ENCODE measurements at places on chromosomes 12 and 14.

- DNase-seq = no peak
These were observed 787 bp upstream of the PRMT5 start for GRCh38 chr14:22929961-22930364.

DNA sequence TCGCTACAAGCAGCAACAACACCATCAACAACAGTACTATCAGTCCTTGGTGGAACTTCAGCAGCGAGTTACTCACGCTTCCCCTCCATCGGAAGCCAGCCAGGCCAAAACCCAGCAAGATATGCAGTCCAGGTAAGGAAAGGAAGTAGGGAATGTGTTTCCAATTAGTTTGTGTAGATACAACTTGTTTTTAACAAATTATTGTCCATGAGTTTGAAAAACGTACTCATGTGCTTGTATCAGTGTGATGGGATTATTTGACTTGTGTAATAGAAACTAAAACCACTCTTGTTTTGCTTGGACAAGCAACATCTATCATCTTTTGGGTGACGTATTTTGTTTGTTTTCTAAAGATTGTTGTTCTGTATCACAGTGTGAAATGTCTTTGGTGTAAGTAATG lies 137.9 kb downstream of the NAV3 start:
- DNase-seq = no peak

GRCh38 chr12:5034603-5035002 lies 9.1 kb upstream of the KCNA5 start:
- DNase-seq = no peak

DNA sequence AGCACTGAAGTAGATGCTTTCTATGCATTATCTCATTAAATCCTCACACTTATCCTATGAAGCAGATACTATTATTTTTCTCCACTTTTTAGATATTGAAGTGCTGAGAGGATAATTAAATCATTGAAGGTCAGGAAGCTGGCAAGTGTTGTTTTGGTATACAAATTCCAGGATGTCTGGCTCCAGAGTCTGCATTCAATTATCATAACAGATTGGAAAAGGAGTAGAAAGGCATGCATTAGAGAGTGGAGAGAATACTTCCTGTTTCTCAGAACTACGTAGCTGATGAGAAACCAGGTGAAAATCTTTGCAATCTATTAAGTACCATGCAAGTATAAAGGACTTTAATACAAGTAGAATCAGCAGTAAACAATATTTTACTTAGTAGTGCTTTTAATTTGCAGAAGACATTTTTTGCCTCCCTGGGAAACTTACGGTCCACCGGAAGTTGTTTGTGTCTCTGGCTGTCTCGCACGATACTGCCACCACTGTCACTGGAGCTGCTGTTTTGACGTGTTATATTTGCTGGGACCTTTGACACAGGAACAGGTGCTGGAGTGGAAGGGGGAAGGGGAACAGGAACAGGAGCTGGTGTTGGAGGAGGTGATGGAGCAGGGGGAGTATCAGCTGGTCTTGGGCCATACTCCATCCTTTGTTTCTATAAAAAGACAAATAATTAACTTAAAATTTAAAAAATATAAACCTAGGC lies 158.0 kb downstream of the EPS8 start:
- no peak for DNase-seq

GRCh38 chr12:56751712-56752598 lies at the start of gene PRIM1:
PRIM1 (minus strand) TSS chr12:56752323; CDS start chr12:56752298, 25 bp downstream.
- DNase-seq = peak; percentile 94

DNA sequence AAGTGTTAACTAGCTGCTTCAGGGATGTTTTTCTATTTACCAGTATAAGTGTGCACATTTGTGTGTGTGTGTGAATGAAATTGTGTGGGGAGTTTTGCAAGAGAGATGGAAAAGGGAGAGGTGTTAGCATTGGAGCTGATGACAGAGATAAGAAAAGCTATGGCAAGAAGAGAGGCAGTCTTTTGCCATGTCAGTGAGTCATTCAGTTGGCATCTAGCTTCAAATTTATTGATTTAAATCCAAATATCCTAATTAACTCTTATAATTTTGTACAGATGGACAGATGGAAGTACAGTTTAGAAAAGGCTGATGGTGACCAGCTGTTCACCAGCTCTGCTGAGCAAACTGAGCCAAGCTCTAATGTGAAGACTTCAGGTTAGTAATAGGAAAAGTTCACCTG lies 3.3 kb upstream of the BHLHE41 start:
- no peak for DNase-seq

DNA sequence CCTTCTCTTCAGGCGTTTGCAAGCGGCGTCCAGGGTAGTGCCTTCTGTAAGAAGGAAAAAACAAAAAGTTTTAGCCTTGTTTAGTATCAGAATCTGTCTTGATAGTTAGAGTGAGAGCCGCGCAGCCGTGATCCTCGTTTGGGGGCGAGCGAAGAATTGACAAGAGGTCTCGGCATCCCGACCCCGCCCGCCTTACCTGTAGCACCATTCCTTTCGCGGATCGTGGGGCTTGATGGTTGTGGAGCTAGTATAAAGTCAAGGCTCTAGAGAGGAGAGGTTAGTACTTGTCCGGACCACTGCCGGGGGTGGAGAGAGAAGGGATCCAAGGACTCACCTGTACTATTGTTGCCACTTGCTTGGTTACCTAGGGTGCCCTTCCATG lies 494 bp downstream of the TMTC3 start:
- no peak for DNase-seq

- no peak for DNase-seq
These were observed 85.5 kb downstream of the STAB2 start for GRCh38 chr12:103672401-103673119.

- DNase-seq = no peak
These were observed 68.7 kb downstream of the CCDC88C start for GRCh38 chr14:91348845-91349465.

DNA sequence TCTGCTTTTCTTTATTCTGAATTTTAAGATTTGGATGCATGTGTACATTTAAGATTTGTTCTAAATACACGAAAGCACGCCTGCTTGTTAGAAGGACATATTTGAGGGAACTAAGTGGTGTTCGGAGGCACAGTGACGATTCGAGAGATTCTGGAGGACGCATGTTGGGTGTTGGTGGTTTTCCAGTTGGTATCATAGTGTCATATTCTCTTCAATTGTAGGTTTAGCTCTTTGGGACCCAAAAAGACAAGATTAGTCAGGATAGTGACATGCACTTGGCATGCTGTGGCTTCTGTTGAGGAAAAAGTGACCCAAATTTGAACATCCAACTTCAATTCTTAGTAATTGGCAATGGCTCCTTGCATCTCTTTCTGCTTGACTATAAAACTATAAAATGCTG lies 30.1 kb downstream of the PRKCH start:
- DNase-seq = no peak

- no peak for DNase-seq
These were observed 18.1 kb upstream of the IAPP start for GRCh38 chr12:21354641-21355040.

- DNase-seq = no peak
These were observed 4.0 kb upstream of the ERP27 start for GRCh38 chr12:14942196-14942931.

GRCh38 chr12:123306200-123306599 lies 34.5 kb upstream of the CDK2AP1 start:
- no peak for DNase-seq

DNA sequence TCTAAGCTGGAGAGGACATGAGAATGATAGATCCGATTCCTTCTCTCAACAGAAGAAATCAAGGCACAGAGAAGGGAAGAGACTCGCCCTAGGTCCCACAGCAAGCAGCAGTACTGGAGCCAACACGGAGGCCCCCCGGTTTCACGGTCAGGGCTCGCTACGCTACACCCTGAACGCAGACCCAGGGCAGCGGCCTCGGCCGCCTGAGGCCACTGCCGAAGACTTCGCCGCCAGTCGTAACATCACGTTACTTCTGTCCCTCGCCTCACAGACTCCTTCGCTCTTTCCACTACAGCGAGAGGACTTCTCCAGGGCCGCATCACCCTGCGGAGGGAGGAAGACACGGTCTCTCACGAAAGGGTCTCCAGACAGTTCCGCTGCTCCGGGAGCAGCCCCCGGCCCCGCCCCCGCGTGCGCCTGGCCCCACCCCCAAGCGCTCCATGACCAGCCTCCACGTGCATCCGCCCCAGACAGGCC lies 411 bp upstream of the DCAF4 start:
- DNase-seq = no peak

- no peak for DNase-seq
These were observed 157.5 kb downstream of the PLCZ1 start for GRCh38 chr12:18580291-18580690.

DNA sequence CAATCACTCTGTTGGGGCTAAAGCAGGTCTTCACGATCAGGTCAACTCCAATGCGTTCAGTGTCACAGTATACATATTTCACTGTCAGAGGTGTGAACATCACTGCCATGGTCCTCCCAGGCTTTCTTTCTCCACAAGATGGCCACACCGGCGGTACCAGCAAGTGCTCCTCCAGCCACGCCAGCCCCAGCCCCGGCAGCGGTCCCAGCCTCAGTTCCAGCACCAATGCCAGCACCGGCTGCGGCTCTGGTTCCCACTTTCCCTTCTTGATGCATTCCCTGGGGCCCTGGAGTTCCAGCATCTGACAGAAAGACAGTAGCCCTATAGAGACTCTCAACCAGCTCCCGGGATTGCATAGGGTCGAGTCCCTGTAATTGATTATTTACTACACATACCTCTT lies 10.9 kb upstream of the KCNA5 start:
- no peak for DNase-seq

DNA sequence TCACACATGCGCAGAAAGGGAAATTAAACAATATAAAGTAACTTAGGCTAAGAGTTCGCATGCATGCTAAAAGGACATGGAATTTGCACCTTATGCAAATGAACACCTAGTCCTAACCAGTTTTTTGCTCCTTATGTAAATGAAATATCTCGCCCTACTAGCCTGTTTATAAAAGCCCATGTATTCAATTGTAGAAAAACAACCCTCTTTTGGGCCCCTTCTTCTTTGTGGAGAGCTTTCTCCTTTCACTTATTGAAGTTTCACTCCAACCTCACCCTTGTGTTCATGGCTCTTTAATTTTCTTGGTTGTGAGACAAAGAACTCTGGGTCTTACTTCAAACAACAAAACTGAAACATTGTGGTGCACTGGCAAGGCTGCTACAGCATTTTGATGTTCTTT lies 333.4 kb upstream of the ATXN7L3B start:
- no peak for DNase-seq

GRCh38 chr12:106974511-106974910 lies 12.4 kb downstream of the MTERF2 start:
- no peak for DNase-seq

- no peak for DNase-seq
These were observed 128.9 kb downstream of the CCER1 start for GRCh38 chr12:90826036-90826435.

- DNase-seq = no peak
These were observed 463.1 kb downstream of the RAD51B start for GRCh38 chr14:68282479-68283377.

DNA sequence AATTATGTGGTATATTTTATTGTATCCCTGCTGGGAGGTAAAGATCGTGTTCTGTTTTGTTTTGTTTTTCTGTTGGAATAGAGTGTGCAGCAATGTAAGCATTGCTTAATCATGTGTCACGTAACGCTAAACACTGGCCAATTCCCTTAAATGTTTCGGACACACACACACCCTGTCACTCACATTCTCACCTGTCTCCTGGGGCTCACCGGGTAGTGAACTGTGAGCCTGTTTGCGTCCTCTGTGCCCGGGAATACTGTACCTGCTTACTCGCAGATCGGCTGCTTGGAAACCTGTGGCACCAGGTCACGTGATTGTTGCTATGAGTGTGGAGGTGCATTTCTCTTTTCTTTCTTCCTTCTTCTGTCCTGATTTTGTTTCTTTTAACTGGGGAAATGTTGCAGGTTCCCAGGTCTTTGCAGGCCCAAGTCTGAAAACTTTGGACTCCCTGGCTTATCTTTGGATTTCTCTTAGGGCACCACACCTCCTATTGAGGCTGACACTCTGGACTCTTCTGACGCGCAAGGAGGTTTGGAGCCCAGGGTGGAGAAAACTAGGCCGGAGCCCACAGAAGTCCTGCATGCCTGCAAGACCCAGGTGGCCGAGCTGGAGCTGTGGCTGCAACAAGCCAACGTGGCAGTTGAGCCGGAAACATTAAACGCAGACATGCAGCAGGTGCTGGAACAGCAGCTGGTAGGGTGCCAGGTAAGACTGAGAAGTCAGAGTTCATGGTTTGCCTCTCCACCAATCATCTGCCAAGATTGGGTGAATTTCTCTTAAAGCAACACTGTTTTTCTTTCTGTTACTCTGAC lies 181.1 kb downstream of the ESR2 start:
- no peak for DNase-seq

- no peak for DNase-seq
These were observed 124.4 kb downstream of the RIMBP2 start for GRCh38 chr12:130591736-130592135.

GRCh38 chr12:128914908-128915563 lies 61.8 kb downstream of the GLT1D1 start:
- no peak for DNase-seq

- no peak for DNase-seq
These were observed 80.8 kb upstream of the REP15 start for GRCh38 chr12:27615331-27615891.

DNA sequence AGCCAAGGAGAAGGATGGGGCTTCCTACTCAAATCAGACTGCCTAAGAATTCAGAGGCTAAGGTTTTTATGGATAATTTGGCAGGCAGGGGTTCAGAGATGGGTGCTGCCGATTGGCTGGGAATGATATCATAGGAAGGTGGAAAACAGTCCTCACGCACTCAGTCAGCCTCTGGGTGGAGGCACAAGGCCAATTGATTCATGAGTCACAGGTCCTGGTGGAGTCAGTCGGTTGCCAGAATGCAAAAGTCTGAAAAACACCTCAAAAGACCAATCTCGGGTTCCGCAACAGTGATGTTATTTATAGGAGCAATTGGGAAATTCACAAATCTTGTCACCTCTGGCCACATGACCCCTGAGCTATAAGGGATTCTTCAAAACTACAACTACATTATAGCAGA lies 105.5 kb downstream of the GXYLT1 start:
- no peak for DNase-seq

DNA sequence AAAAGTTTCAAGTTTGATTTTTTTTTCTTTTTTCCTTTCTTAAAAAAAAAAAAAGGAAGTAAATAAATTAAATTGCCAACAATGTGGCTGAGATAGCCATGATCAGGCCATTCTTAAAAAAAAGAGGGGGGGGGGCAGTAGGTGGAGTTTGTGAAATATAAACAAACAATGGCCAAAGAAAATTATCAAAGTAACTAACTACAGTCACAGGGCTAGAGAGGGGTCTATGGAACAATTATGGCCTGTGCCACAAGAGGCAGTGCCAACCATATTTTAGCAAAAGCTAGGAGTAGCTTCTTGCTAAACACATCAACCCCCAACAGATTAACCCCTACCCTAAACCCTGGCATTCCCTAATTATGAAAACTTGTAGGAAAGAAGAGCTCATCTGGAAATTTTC lies 16.2 kb upstream of the SMARCC2 start:
- no peak for DNase-seq

- no peak for DNase-seq
These were observed 685.9 kb downstream of the DIO2 start for GRCh38 chr14:79525416-79525815.

Measured in H1 (cell line).